ENCODE measurements at places on chromosomes 2 and 18.

DNA sequence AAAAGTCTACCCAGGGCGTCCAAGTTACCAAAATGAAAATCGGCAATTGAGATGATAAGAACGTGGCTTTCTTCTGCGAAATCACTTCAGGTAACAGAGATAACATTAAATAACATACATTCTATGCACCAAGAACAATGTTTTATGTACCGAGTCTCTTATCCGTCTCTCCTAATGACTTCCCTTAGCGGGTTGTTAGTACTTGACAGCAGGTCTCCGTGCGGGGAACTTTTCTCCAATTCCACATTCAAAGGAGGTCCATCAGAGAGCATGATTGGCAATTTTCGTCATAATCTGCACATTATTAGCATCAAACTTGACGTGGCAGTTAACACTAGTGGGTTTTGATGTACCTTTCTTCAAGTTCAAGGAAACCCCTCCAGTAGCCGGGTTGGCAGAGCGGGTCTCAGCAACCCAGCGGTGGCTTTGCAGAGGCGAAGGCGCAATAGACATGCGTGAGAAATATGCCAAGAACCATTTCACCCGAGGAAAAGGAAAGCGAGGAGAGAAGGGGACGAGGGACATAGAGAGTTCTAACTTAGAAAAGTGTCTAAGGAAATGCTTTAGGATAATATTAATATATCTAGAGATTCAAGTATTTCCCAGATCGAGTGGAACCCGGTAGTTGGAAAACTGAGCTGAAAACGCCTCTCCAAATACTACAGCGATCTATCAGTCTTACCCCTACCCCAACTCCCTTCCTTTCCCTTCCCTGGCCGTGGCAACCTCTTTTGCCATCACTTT is 5.0 kb downstream of the EVX2 start:
- DNase-seq = no peak

GRCh38 chr2:55425431-55425831 is 5.8 kb upstream of the CCDC88A start:
- no peak for DNase-seq

DNA sequence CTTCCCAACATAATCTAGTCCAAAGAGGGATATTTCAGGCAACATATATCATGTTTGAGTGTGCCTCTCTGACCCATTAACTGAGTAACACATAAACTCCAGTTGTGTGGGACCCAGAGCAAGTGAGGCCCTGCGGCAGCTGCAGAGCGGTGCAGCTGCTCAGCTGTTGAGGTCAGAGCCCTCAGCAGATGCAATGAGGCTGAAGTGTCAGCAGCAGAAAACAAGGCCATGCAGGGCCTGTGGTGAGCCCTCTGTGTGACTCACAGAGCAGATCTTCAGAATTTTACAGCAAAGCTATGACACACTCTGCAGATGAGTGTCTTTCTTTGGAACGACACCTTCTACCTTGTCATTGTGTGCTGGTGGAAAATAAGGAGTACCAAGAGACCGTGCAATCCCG is 168.5 kb downstream of the CBLN2 start:
- DNase-seq = no peak

- DNase-seq = no peak
These were observed 130.9 kb upstream of the ITGA6 start for GRCh38 chr2:172296267-172297046.

DNA sequence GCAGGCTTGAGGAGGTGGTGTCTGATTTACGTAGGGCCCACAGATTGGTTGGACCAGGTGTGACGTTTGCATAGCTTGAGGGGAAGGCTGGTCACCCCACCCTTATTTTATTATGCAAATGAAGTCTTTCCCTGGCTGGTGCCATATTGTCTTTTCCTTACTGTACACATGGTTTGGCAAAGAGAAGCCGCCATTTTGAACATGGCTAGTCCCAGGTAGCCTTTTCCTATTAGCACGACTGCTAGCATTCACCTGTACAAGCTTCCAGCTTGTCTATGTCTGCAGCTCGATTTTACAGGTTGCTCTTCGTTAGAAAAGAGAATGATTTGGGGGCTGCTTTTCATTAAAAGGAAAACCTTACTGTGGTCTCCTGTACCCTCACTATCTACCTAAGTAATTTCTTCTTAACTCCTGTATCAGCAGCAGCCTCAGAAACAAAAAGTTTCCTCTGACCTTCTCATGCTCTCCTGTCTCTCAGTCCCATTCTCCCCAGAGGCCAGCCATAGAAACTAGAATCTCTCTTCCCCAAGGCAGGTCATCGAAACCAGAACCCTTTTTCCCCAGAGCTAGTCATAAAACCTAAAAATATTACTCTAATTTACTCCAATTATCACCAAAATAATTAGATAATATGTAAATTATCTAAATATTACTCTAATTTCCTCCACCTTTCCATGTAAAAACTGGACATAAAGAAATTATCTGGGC is 151.8 kb downstream of the B3GNT2 start:
- no peak for DNase-seq

DNA sequence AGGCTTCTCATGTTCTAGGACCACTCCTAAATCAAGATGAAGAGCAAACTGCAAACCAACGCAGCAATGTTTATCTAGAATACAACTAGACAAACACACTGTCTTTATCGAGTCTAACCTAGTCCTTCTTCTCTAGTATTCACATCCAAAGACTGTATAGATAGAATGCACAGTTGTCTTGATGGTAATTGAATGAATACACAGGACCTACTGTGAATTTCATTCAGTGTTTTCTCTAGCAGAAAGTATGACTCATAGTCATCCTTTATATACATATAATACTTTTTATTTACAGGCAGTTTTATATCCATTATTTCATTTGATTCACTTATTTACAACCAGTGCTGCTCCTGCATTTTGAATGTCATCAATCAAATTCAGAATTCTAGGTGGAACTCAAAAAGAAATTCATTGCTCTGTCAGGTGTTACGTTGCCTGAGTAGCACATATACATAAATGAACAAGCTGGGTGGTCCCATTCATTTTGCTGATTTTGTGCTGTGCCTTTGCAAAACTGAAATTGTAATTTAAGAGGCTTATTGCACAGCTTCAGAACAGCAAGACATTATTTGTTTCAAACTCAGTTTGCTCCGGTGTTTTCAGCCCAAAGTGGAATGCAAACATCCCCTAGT is 374.8 kb downstream of the EPHA4 start:
- no peak for DNase-seq

- no peak for DNase-seq
These were observed 62.3 kb upstream of the CTIF start for GRCh38 chr18:48476550-48476917.

GRCh38 chr2:197673606-197674005 is 1.8 kb downstream of the RFTN2 start:
- no peak for DNase-seq

GRCh38 chr18:48133671-48134251 is 203.3 kb upstream of the SMAD2 start:
- no peak for DNase-seq

DNA sequence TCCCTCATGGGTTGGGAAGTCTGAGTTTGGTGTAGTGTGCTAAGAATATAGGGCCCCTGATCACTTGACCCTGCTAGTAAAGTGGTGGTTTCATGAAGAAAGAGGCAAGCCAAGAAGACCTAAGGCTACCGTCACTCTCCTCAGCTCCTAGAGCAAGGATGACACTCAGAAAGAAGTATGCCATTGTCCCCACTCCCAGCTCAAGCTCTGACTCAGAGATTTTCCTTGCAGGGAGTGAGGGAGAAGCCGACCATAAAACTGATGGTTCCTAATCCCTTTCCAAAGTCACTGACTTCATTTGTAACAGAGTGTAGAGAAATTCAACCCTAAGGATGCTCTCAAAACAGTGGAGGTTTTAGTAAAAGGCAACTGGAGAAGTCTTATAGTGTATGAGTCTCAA is 80.9 kb downstream of the ICA1L start:
- DNase-seq = no peak

DNA sequence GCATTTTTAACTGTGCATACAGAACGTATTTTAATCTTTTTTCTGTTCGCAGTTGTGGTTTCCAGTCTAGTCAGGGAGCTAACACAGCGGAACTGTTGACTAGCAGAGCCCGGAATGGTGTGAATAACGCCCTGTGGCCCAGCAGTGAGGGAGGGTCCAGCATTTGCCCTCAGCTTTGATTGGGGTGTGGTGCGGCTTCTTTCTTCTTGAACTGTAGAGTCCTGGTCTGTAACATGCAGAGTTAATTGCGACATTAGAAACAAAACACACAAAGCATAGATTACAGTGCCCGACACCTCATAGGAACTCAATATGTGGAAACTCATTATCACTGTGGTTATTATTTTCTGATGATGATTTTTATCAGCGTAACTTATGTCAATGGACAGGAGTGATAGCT is 253.6 kb downstream of the SOX11 start:
- DNase-seq = no peak

DNA sequence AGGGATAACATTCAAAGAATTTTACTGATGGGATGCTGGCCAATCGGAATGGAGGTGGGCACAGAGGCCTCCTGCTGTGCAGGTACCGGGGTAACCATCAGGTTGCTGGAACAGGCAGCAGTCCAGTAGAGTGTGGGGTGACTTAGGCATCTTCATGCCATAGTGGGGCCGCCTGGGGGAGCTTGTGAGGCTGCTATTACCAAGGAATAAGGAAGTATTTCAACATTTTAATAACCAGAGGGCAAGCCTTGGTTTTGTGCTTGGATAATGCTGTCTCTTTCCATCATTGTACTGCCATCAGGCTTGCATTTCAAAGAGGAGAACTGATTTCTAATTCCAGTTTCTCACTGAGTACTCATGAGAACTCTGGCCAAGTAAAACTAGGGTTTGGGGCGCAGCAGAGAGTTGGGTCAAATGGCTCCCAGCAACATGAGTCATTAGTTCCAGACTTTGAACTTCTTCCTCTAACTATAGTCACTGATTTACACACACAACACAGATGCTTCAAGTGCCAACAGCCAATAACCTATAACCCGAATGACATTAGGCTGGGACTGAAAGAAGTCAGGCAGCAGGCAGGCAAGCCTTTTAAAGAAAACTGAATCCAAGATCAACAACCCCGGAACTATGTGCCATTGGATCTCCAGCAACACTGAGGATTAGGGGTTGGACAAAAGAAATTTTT is 56.1 kb upstream of the FHL2 start:
- DNase-seq = no peak

DNA sequence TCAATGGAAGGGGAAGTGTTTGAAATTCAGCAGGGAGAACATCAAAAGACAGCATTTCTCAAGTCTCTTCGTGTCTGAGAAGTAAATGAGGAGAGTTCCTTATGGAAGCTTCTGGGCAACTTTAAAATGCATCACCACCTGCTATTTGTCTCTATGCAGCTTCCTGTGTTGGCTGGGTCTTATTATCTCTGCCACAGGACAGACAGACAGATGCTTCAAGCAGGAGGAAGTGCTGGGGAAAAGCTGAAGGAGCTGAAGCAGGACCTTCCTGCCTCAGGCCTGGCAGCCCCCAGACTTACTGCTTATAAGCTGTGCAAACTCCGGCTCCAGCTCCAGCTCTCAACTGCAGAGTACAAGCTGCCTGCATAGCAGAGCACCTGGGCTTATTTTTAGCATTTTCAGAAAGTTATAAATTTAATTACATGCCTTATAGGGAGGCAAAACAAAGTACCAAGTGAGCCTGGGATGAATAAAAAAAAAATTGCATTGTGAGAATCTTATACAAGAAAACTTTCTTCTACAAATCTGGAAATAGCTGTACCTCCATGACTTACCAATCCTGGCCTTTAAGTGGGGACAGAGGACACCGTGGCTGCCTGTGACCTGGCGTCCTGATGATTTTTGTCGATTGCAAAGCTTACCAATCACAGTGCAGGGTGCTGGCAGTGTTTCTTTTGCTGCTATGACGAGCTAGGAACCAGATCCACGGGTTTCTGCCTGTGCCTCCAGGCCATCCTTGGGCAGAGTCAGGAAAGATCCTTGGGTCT is 206.3 kb downstream of the SEPTIN10 start:
- no peak for DNase-seq

- no peak for DNase-seq
These were observed 150.4 kb downstream of the MTX2 start for GRCh38 chr2:176419591-176420071.

- DNase-seq = no peak
These were observed 144.3 kb upstream of the SMAD7 start for GRCh38 chr18:49094979-49095632.

DNA sequence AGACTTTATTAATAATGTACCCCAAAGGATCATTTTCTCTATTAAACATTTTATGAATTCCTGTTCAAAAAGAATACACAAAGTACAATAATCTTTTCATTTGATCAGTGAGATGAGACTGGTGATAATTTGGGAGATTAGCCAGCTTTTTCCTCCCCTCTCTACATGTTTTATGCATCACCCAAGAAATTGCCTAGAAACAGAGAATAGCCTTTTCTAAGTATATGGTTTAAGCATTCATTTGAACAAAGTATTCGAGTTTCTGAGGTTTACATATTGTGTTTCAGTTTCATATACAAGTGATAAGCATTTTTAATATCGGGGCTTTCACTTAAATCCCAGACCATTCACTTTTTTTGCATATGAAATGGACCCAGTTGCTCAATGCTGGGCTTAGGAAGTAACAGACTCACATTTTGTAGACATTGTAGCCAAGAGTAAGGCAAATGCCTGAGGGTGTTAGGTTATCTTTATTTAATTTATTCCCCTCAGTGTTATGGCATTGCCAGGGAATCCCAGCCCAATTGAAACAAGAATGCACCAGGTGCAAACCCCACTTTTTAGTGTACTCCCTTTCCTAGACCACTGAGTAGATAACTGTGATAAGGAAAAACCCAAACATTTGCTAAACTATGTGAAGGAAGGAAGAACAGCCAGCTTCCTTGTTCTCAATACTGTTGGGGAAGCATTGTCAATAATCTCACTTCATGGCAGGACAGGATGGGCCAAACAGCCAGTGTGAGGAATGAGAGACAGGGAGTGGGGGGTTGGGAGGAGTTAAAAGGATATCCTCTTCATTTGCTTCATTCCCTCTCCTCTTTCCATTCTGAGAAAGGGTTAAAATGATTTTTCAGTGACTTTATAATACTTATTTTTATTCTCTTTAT is 3.5 kb downstream of the CPO start:
- DNase-seq = no peak

- no peak for DNase-seq
These were observed at the start of gene GCKR for GRCh38 chr2:27496357-27497287. Gene GCKR (plus strand): TSS chr2:27496839. CDS start chr2:27496905, 66 bp downstream.

DNA sequence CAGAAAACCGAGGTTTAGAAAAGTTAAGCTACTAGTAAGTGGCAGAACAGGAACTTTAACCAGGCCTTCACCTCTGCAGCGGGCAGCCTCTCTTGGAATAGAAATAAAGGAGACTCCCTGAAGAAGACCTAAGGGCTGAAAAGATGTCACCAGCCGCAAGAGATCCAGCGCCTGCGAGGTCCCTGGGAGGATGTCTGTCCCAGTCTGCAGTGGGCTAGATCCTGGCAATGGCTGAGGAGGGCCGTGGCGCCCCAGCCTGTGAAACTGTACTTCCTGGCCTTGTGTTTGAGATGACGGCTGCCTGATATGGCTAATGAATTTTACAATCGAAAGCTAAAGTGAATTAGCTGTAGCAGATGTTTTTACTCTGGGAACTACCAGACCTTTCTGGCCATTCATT is 300.6 kb upstream of the SALL3 start:
- DNase-seq = no peak

- DNase-seq = no peak
These were observed 113.3 kb downstream of the SCG2 start for GRCh38 chr2:223488814-223489213.

- no peak for DNase-seq
These were observed 41.7 kb downstream of the TEX44 start for GRCh38 chr2:231634412-231634811.

GRCh38 chr2:156526950-156527636 is 90.9 kb downstream of the GPD2 start:
- no peak for DNase-seq

Data from activated CD8-positive, alpha-beta memory T cell treated with anti-CD3 and anti-CD28 coated beads, Interleukin-2, amount 50 U/mL, for 48 hours (primary cell).